GM04503 (cell line): ENCODE measurements at places on chromosomes 11 and 22.

GRCh38 chr22:36659762-36660509, 43.6 kb downstream of the CACNG2 start:
- DNase-seq: peak; percentile 70

DNA sequence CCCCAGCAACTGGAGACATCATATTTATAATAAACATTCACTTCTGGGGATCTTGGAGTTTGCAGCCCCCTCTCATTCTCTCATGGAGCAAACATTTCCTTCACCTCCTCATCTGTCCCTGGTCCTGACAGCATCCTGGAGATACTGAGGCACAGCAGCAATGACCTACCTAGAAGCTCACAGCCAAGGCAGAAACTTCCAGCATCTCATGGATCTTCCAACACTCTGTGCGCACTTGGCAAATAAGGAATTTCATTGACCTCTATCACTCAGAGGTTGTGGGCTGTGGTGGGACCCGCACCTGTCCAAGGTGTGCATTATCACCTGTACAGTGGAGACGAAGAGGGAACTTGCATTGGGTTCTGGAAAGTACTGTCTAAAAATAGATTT, 109.8 kb downstream of the GGTLC2 start:
- DNase-seq: no peak

GRCh38 chr22:40635043-40635939, 1.2 kb downstream of the MRTFA start:
- no peak for DNase-seq

DNA sequence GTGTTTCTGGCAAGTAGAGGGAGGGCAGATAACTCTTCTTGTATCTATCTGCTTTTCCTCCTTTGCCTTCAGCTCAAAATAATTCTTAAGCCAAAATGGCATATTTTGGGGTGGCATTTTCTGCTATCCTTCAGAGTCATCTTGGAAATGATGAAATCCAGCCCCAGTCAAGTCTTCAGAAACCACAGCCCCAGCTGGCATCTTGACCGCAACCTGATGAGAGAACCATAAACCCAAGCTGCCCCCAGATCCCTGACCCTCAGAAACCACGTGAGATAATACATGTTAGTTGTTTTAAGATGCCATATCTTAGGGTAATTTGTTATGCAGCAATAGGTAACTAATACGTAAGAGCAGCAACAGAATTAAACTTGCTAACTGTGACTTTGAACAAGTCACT, 15.1 kb upstream of the PAMR1 start:
- no peak for DNase-seq

DNA sequence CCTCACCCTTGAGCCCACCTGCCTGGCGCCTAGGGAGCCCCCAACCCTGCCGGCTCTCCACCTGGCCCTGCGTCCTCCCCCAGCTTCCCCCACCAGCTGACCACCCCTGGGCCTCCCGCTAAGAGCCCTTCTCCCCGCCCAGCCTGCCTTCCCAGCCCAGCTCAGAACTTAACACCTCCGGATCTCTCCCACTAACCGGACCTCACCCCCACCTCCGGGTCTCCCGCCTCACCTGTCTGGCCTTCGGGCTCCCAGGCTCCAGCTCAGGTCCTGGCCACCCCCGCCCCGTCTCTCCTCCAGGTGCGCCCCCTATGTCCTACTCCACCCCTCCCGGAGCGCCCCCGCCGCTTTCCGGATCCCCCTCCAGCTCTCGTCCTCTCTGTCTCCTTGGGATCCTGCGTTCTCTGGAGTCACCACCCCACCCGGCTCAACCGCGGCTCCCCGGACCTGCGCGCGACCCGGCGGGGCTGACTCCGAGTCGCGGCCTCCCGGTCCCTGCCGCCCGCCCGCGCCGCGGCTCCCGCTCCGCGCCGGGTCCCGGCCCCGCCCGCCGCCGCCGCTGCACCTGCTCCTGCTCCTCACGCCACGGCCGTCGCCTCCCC, at the start of gene KCNJ11:
KCNJ11 (minus strand) TSS at position 51 of the 602 bp plus-strand sequence. CDS start 568 bp downstream, outside the sequence.
- no peak for DNase-seq

- DNase-seq: peak; percentile 49
Measured at GRCh38 chr11:109490953-109491635, 69.1 kb downstream of the C11orf87 start.

DNA sequence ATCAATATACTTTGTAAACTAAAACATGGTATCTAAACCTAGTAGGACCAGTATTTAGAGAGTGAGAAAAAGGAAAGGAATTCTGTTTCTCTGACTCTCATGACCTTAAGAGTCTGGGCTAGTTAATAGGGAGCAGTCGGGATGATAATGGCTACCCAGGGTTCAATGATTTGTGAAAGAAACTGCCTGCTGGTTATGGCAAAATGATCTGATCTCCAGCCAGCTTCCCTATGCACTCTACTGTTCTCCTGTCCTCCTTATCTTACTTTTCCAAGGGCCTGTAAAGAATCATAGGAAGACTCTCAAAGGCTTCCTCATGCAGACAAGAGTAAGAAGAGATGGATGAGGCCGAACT, 193.1 kb upstream of the PITPNB start:
- no peak for DNase-seq

DNA sequence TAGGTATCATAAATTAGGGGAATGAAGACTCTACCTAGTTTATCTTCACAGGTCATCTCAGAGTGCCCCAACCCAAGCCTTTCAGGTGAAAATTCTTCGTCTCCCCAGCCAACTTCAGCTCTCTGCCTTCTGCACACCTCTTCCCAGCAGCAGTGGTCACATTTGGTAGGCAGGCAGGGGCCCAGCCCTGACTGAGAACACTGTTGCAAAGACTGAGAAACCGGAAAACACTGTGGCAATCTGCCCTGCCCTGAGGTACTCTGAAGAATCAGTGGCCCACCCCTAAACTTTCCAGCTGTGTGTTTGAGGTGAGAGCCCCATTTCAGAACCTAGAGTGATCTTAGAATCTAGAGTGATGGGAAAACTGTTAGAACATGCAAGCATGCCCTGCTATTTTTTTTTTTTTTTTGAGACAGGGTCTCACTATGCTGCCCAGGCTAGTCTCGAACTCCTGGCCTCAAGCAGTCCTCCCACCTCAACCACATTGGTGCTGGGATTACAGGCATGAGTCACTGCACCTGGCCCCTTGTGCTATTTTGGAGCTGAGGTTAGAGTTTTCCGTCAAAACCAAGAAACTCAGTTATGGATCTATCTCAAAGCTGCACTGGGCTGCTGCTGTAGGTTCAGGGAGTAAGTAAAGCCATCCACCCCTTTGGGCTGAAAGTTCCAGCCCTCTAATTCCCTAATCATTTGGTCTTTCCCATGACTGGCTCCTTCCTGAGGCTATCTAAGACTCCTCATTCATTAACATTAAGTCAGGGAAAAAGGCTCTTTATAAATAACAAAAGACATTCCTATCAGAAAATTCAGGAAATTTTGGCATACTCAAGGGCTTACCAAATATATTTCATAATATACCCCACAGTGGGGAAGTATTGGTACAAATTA, 1.7 kb upstream of the LDHA start:
- DNase-seq: no peak

GRCh38 chr22:42929838-42930155, 72.7 kb upstream of the ARFGAP3 start:
- DNase-seq: no peak

GRCh38 chr22:50182176-50183081, 3.3 kb upstream of the TRABD start:
- no peak for DNase-seq

DNA sequence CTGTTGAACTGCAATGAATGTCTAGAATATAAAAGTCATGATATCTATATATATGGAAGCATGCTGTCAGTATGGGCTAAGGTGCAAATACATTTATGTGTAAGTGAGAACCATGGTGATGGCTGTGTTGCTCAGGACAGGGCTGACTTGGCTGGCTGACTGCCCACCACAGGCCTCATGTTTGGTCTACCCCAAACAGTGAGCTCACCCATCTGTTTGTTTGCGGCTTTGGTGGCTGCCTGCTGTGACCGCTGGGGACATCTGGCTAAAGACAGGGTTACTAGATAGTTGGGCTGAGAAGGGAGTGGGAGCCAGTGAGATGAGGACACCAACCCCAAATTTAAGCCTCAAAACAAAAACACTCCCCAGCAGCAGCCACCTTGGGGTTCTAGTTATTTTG, 6.3 kb downstream of the CD44 start:
- no peak for DNase-seq

DNA sequence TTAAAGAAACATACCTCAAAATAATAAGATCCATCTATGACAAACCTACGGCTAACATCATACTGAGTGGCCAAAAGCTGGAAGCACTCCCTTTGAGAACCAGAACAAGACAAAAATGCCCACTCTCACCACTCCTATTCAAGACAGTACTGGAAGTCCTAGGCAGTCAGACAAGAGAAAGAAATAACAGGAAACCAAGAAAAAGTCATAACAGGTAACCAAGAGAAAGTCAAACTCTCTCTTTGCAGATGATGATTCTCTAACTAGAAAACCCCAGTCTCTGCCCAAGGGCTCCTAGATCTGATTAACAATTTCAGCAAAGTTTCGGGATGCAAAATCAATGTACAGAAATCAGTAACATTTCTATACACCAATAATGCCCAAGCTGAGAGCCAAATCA, 35.6 kb downstream of the TMEM123 start:
- DNase-seq: no peak

GRCh38 chr11:86157797-86158378, 86.7 kb upstream of the EED start:
- no peak for DNase-seq

DNA sequence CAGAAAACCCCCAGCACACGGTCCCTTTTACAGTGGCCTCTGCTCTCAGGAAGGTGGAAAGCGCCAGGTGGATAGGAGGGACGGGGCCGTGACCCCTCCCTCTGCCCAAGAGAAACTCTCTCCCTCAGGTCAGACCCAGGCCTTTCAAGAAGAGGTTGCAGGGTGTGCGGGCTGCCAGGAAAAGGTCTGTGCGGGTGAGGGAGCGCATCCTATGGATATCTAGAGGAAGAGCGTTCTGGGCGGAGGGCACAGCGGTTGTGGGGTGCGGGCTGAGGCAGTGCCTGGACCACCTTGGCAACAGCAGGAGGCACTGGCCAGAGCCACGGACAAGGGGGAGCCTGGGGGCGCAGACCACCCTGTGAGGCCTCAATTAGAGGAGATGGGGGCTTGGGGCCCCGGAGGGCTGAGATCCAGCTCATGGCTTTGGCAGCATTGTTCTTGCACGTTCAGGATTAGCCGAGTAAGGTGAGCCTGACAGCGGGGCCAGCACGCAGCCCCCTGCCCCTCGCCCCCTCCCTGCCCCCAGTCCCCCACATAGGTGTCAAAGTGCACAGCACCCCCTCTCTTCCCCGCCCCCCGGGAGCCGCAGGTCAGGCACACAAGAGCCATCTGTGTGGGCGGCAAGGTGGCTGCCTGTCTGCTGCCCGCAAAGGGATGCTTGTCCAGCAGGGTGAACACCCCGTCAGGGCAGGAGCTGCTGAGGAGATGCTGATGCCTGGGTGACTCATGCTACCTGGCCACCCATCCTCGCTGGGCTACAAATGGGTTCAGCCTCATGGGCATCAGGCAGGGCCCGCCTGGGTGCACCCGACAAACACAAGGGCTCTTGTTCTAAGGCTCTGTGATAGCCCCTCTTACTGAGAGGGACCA, 92.8 kb upstream of the KCNQ1OT1 start:
- DNase-seq: no peak

GRCh38 chr11:10606536-10607208, 38.2 kb upstream of the LYVE1 start:
- no peak for DNase-seq

DNA sequence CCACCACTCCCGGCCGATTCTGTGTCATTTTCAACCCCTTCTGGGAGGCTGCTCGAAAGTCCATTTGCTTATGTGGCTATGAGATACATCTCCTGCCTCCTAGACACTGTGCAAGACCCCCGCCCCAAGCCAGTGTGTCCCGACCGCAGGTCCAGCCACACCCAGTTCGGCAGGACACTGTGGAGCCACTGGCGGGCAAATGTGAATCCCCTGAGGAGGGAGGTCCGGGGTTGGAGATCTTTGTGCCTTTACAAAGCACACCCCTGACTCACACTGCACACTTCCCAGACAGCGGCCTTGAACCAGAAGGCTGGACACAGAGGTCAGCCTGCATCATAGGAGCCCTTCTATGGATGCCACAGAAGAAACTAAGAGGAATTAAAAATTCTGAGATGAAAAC, 17.4 kb downstream of the FXYD6 start:
- no peak for DNase-seq

- DNase-seq: no peak
Measured at GRCh38 chr22:31289344-31289743, 2.9 kb downstream of the PIK3IP1 start.

- DNase-seq: no peak
Measured at GRCh38 chr11:105220121-105220520, 80.6 kb upstream of the CARD18 start.

DNA sequence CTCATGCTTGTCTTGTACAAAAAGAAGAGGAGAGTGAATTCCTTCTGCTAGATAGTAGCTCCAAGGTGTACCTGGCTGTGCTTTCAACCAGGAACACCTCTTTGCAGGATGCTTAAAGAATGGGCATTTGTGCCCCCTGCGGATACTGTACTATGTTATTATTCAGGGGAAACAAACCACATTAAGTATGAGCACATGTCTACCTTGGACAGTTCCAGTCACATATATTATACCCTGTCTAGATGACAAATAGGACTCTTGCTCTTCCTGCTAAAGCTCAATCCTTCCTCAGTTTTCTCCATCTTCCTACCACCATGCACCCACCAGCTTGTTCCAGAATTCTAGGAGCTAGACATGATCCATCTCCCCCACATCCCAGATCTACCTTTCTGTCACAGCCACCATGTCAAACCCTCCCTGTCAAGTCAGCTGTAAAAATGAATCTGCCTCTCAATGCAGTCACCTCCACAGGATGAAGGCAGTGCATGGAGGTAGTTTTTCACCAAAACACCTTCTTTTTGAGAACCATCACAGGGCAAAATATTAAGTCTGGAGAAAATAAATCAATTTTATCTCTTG, 337.4 kb downstream of the LARGE1 start:
- no peak for DNase-seq

DNA sequence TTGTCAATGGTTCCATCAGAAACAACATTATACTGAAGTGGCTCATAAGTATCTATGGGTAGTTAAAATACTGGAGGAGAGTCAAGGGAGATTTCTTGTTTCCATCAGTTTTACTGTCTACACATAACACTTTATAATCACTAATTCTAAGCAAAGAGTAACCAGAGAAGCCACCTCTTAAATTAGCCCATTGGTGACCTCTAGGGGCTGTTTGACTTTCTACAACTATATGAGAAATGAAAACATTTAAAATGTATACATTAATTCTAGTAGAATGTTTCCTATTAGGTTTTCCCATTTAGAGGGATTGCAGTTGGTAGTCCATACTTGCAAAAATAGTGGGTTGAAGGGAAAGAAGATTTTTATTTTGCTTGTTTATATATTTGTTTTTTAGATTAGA, 504.3 kb downstream of the FAM181B start:
- no peak for DNase-seq

DNA sequence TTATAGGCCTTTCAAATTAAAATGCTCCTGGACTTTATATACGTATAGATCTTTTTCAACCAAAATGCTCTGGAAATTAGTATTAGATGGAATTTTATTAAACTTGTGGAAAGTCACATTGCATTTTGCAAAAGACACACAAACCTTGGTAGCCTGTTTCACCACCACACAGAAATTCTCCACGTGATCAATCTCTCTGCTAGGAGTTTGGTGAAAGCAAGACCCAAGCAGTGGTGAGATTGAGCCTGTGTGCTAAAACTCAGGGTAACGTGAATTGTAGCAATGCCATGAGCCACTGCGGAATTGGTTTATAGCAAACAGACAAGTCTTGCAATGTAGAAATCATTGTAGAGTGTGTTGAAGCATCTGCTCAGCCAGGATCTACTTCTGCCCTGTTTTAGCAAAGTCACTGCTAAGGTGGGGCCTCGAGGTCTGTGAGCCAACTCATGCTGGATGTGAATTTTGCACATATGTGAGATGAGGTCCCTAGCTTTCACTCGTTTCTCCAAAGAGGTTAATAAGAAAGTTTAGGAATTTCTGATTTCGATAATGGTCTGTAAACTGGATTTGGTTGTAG, 184.8 kb downstream of the DBX1 start:
- no peak for DNase-seq
